ENCODE measurements at places on chromosomes 12 and 14. TPM values are rescaled to one million over a fixed set of nuclear protein-coding genes. Genes with fewer than 3 reads are reported as not detected.

DNA sequence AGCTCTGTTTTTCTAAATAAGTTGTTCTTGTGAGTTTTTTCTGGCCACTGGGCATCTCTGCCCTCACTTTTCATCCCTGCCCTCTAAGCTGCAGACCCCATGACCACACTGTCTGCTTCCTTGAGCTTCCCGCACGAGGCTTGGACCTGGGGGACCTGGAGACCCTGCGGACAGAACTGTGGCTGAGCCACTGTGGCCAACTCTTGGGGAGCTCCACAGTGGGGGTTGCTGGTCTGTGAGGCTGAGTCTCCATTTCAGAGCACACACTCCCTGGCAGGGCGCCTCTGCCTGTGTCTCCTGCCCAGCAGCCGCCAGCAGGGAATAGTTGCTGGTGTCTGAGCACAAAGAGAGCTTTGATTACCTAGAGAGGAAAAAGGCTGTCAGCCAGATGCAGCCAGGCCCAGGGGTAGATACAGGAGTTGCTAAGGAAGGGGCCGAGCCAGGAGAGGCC is 13.1 kb upstream of the RIN3 start:
- DNase-seq, result peak; percentile 62

The ACTR10 gene
- 77.6 TPM for total RNA-seq

The KCNK13 gene
- 1.1 TPM for total RNA-seq

The ACYP1 gene
- 11.5 TPM for total RNA-seq

DNA sequence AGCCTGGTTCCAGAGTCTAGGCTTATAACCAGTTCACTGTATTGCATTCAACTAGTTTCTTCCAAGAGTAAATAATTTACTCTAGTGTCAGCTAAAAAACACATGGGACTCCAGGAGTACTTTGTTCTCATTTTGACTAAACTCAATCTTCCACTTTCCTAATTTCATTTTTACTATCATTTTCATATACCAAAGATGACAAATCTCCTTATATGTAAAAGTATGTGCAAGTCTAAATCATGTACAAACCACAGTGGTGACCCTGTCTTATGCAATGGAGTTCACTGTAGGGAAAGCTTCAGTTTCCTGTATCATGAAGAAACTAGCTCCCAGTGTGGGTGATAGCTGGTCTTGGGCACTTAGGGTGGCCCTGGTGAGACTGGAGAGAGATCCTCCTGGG is 151.6 kb downstream of the HELB start:
- no peak for DNase-seq

DNA sequence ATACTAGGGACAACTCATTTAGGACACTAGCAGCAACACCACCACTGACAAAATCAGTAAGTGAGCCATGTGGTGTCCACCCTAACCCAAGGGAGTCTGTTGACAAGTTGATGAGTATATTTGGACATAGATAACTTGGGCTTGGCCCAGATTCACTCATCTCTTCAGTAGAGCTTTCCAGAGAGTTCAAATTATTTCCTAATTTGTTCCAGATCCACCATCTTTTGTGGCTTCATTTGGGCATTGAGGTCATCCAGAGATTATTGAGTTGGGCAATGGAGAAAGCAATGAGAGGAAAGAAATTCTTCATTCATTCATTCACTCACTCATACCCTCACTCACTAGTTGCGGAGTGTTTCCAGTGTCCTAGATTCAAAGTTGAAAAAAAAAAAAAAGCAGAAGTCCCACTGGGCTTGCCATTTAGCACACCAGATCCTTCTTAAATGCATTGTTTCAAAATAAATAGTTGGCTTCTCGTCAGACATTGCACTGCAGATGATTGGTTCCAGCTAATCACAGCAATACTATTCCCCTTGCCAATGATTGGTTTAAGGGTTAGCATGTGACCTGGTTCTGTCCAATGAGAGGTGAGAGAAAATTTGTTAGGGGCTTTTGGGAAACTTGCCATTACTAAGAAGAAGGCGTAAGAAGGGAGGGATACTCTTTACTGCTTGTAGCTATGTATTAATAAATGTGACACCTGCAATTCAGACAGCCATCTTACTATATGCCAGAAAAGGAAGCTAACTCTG is 31.8 kb upstream of the WSCD2 start:
- no peak for DNase-seq

The SPIC gene
- not detected for total RNA-seq

The PTPRO gene
- 4.6 TPM for total RNA-seq

- no peak for DNase-seq
Measured at GRCh38 chr12:132490422-132491137, 629 bp downstream of the FBRSL1 start.

DNA sequence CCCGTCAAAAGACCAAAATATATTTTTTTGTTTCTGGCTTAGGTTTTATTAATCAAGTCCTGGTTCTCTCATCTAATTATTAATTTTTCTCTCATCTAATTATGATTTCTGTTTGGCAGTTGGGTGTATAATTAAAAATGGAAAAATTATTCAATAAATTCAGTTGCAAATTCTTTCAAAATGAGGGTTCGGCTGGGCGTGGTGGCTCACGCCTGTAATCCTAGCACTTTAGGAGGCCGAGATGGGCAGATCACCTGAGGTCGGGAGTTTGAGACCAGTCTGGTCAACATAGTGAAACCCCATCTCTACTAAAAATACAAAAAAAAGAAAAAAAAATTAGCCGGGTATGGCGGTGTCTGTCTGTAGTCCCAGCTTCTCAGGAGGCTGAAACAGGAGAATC is 3.9 kb upstream of the GTSF1 start:
- DNase-seq, result no peak

The PROX2 gene
- not detected for total RNA-seq

The TEX52 gene
- not detected for total RNA-seq

The VWF gene
- 375 TPM for total RNA-seq

Data from posterior vena cava (tissue), 2 donors.